ENCODE measurements at places on chromosomes 3 and 15. TPM values are rescaled to one million over a fixed set of nuclear protein-coding genes. Genes with fewer than 3 reads are reported as not detected.

The ABTB1 gene
- 25.2 TPM for total RNA-seq

The CFAP100 gene
- not detected for total RNA-seq

The GNB5 gene
- 17.1 TPM for total RNA-seq

The MAGEL2 gene
- 0.52 TPM for total RNA-seq

The MESP2 gene
- total RNA-seq = 2.0 TPM

The NME9 gene
- not detected for total RNA-seq

The GHSR gene
- not detected for total RNA-seq

The MCTP2 gene
- 2.2 TPM for total RNA-seq

The MAPKAPK3 gene
- total RNA-seq = 32.2 TPM

The ROPN1 gene
- not detected for total RNA-seq

The SNTN gene
- total RNA-seq = not detected

The CACNA1D gene
- 0.26 TPM for total RNA-seq

The CSPG5 gene
- total RNA-seq = 0.08 TPM

The RSRC1 gene
- 25.8 TPM for total RNA-seq

The ZNF619 gene
- total RNA-seq = 14.3 TPM

The VILL gene
- total RNA-seq = 5.5 TPM

The GUCA1C gene
- not detected for total RNA-seq

The ANKRD63 gene
- not detected for total RNA-seq

The GOLGA8T gene
- not detected for total RNA-seq

The BCHE gene
- total RNA-seq = 28.6 TPM

The DAZL gene
- total RNA-seq = not detected

The AMOTL2 gene
- 49.0 TPM for total RNA-seq

The SLC6A11 gene
- total RNA-seq = not detected

The PIERCE2 gene
- total RNA-seq = 6.5 TPM

The POLQ gene
- 1.1 TPM for total RNA-seq

The CDC25A gene
- total RNA-seq = 12.0 TPM

The ZDHHC19 gene
- total RNA-seq = not detected

The BFSP2 gene
- not detected for total RNA-seq

The PLOD2 gene
- 99.2 TPM for total RNA-seq

The CNTN3 gene
- 0.78 TPM for total RNA-seq

The KBTBD12 gene
- not detected for total RNA-seq

Measured in epithelial cell of alveolus of lung (primary cell).